ENCODE measurements at places on chromosomes 6 and 20.

DNA sequence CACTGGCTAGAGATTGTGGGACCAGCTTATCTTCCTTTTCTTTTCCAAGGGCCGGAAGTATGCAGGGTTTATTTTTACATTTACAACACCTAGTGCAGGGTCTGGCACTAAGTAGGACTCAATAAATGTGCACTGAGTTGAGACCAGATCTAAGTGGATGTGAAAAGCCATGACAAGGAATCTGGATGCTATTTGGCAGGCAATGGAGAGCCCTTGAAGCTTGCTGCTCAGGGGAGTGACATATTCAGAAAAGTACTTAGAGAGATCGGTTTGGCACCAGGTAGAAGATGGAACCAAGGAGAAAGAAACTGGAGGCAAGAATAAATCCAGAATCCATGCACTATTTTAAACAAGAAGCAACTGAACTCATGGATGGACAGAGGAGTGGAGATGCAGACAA, 815.8 kb downstream of the MAFB start:
- DNase-seq, result no peak

GRCh38 chr6:48765352-48765961, 654.5 kb upstream of the PTCHD4 start:
- DNase-seq, result peak; percentile 41

DNA sequence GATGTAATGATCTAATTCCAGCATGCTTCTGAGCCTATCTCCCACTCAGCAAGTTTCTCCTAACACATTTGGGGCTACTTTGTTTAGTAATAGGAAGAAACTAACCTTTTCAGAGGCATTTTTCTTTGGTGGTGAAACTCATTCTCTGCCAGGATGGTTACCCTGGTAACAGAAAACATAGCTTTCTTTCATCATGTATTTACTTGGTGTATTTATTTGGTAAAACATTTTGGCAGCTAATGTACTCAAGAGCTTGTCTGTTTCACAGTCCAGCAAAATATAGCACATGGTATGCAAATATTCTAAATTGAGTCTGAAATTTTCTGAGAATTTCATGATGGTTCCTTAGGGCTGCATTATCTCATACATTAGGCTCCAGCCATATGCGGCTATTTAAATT, 100.0 kb downstream of the SLC35B3 start:
- DNase-seq, result no peak

DNA sequence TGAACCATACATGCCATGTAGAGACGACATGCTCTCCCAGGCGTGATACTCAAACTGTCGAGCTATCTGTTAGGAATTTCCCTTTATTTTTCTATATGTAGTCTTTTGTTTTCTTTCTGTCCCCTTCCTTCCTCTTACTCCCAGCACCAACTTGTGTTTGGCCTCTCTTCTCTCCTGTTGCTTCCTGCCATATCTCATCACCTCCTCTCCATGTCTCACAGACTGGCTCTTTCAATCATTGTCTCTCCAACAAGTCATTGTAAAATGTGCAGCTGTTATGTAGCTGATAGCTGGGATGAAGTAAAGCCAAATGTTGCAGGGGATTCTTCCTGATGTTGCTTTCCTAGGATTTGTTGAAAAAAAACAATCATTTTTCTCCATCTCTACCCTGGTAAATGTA, 234.5 kb downstream of the TMEM242 start:
- no peak for DNase-seq

DNA sequence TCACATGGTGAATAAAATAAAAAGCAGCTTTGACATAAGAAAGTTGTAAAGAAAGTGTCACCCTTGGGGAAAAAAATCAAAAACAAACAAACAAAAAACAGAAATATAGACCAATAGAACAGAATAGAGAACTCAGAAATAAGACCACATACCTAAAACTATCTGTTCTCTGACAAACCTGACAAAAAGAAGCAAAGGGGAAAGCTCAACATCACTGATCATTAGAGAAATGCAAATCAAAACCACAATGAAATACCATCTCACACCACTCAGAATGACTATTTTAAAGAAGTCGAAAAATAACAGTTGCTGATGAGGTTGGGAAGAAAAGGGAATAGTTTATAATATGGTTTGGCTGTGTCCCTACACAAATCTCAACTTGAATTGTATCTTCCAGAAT, 159.1 kb downstream of the TINAG start:
- no peak for DNase-seq

DNA sequence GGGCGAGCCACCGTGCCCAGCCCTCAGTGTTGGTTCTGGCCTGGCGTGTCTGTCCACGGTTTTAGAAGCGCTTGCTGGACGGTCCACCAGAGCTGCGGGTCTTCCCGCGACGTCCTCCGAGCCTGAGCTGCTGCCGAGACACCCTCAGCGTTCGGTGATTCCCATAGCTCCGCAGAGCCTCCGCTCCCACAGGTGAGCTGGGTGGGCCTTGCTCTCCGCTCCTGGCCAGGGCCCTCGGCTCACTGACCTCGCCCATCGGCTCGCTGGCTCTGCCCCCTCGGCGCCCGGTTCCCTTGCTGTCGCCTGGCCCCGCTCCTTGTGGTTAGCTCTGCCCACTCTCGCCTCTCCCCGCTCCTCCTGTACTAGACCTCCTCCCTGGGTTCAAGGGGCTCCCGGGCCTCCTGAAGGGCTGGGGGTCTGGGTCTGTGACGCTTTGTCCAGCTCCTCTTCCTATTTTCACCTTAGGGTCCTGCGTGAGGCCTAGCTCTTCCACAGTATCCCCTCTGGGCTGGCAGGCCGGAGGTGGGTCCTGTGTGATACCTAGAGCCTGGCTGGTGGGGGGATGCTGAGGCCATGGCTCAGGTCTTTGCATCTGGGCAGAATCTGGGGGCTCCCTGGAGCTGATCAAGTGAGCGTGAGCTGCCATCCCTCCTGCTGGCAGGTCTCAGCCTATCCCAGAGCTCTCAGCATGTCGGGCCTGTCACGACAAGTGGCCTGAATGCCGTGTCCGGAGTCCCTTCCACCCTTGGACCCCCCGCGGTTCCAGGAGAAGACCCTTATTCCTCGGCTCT, 5.0 kb upstream of the COX4I2 start:
- no peak for DNase-seq

DNA sequence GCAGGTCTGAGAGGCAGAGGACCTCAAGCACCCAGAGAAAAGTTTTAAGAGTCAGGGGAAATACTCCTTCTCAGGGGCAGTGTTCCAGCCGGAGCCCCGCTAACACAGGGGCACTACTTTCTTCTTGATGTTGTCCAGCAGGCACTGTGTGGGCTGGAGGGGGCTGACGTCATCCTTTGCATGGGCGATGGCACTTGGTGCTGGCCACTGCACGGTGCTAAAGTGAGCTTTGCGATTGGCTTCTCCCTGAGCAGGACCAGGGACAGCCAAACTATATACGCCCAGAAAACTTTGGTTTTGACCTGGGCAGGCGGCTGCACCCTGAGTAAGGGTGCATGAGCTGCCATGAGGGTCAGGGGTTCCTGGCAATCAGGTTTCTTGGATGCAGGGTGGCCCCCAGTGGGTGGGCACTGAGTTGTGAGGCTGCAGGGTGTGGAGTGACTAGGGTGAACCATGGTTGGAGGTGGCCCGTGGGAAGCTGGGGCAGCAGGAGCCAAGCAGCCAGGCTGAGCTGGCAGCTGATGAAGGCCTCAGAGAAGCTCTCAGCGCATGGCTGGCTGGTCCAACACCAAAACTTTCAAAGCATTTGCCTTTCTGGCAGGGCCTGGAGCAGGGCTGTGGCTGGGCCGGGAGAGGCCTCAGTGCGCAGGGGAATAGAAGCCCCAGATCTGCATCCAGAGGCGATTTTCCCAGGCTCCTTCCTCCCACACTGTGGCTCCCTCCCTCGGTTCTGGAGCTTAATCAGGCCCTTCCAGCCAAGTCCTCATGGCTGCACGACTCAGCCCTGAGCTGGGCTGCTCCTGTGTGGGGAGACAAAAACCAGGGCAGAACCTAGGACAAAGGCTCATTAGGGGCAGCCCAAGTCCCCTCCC, 18.3 kb downstream of the MRPS18A start:
- peak; percentile 45 for DNase-seq

All from head of caudate nucleus (tissue), 42 donors.